ENCODE measurements at places on chromosomes 3 and 15.

DNA sequence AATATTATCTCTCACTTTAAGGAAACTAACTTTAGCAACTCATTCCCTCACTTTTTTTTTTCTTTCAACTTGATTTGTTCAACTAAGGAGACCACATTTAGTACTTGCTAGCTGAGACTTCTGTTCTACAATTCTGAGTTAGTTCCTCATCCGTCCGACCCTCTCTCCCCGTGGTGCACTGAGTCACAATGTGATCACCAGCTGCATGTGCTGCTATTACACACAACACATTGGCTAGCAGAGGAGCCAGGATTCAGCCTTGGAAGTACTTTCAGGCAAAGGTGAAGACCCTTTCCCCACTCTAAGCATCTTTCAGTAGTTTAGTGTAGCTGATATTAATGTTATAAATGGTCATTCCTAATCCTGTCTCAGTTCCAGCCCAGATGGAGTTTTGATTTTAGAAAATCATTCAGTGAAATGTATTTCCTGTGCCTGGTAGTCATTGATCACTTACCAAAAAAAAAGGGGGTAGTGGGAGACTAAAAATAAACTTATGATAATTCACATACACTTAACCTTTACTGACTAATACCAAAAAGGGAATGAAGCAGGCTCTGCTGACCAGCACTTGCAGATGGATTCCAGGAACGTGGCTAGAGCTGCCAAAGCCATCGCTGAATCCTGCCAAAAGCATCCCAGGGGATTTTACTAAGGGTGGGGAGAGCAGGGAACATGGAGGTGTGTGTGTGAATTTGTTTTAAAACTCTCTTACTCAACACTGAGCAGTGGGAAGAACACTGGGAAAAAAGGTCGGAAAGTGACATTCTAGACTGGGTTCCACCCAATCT is 424.8 kb downstream of the LPP start:
- DNase-seq: no peak

GRCh38 chr3:16816048-16816780 is 68.5 kb upstream of the PLCL2 start:
- DNase-seq: no peak

DNA sequence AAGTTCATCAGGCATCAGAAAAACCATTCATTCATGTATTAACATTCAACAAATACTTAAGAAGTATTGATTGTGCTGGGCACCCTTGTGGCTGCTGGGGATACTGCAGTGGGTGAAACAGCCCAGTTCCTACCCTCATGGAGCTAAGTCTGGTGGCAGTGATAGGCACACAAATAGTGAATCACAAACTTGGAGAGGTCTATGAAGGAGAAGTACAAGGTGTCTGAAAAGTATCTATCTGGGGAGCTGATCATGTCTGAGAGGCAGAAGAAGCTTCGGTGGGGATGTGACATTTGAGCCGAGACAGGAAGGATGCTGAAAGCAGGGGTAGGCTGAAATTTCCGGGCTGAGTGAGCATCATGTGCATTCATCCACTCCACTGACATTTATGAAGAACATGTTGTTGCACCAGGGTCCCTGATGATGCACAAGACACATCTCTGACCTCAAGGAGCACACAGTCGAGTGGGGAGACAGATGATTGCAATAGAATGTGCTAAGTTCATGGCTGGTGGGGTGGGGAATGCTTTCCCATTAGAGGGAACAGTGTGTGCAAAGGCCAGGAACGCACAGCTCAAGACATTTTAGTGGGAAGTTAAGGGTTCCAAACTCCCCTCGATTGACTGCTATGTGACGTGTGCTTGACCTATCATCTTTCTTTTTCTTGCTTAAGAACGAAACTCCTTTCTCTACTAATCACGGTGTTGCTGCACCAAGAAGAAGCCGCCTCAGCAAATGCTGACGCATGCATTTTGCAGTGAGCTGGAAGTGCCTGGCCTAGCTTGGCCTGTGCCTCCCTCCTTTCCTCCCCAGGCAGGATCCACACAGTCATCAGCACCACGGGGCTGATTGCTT is 309.1 kb upstream of the ICE2 start:
- no peak for DNase-seq

DNA sequence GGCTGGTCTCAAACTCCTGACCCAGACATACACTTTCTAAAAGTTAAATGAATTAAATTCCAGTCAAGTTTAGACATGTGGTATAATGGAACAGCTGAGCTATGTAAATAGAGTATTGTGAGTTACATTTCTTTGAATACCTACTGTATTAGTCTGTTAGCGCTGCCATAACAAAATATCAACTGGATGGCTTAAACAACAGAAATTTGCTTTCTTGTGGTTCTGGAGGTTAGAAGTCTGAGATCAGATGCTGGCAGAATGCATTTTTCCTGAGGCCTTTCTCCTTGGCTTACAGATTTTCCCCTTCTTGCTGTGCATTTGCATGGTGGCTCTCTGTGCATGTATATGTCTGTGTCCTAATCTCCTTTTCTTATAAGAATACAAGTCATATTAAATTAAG is 101.5 kb upstream of the TGFBR2 start:
- DNase-seq: no peak

DNA sequence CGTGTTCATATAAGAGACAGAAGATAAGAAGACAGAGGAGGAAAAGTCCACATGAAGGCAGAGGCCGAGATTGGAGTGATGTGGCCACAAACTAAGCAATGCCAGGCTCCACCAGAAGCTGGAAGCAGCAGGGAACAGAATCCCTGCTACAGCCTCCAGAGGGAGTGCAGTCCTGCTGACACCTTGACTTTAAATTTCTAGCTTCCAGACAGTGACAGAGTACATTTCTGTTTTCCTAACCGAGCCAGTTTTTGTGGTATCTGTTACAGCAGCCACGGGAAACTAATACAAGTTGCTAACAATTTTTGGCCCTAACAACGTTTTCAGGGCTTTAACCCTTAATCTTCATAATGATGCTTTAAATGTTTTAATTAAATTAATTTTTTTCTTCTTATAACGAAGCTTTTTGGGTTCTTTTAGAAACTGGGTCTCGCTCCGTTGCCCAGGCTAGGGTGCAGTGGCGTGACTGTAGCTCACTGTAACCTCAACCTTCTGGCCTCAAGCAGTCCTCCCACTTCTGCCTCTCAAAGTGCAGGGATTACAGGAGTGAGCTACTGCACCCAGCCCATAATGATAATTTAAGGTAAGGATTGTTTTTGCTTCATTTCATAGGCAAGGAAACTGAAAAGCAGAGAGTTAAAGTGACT is 202.3 kb upstream of the PROK2 start:
- DNase-seq: no peak

DNA sequence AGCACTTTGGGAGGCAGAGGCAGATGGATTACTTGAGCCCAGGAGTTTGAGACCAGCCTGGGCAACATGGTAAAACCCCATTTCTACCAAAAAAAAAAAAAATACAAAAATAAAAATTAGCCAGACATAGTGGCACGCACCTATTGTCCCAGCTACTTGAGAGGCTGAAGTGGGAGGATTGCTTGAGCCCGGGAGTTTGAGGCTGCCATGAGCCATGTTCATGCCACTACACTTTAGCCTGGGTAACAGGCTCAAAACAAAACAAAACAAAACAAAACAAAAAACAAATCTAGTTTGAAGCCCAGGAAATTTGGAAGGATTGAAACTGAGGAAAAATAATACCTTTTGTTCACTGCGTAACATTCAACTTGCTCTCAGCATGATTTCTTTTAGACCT is 16.6 kb downstream of the TMOD3 start:
- no peak for DNase-seq

- peak; percentile 7 for DNase-seq
Measured at GRCh38 chr3:150761831-150762661, 923 bp downstream of the SIAH2 start.

DNA sequence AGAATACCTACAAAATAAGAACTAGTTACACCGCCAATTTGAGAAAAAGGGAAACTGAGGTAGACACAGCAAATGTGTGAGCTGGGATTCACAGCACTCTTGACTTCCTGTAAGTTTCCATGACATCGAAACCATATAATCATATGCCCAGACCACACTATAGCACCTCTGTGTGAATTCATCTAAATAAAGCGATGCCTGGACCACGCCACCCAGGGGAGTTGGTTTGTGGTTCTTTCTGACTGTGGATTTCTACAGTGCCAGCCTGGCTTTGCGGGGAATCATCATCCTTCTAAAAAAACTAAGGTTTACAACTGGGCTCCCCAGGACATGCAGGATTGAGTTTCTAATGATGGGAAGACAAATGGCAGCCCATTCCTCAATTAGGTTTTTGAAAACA is 23.5 kb upstream of the CA12 start:
- DNase-seq: no peak

DNA sequence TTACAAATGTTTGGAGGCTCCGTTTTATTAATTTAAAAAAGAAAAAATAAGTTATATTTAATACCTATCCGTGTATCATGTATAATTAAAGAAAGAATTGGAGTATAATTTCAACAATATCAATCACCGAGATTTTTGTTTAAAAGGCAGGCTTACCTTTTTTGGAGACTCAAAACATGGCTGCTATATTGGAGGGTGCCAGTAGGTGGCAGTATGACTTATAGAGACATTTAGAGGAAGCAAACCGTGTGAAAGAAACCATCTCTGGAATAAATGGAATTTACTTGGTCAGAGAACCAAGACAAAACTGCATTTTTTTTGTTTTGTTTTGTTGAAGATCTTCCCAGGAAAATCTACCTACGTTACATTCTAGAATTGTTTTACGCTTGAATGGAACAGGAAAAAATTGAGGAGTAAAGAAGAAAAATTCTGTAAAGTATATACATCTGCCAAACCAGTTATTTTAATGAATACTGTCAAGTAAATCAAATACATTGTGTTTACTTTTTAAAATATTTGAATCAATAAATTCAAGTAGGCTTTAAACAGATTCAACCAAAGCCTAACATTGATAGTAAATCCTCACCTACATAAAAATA is 802.6 kb upstream of the ALCAM start:
- DNase-seq: peak; percentile 25
